ENCODE measurements at places on chromosomes 11 and 22.

GRCh38 chr11:32044158-32044863, 46.6 kb upstream of the RCN1 start:
- no peak for DNase-seq

GRCh38 chr11:67276781-67277230, 10.5 kb downstream of the GRK2 start:
- peak; percentile 97 for DNase-seq

- peak; percentile 10 for DNase-seq
These were observed 26.1 kb upstream of the BAIAP2L2 start for GRCh38 chr22:38136607-38137006.

- no peak for DNase-seq
These were observed 2.8 kb upstream of the FKBP2 start for GRCh38 chr11:64238076-64238475.

DNA sequence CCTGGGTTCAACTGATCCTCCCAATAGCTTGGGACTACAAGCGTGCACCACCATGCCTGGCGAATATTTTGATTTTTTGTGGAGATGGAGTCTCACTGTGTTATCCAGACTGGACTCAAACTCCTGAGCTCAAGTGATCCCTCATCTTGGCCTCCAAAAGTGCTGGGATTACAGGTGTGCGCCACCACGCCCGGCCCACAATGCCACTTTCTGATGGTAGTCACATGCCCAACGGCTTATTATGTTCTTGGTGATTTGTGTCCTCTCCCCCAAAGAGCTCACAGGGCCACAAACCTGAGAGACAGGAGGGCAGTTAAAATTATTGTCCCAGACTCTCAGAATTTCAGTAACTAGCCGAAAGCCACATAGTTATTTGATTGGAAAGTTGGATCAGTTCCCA, 9.6 kb downstream of the GRIK4 start:
- DNase-seq, result no peak

DNA sequence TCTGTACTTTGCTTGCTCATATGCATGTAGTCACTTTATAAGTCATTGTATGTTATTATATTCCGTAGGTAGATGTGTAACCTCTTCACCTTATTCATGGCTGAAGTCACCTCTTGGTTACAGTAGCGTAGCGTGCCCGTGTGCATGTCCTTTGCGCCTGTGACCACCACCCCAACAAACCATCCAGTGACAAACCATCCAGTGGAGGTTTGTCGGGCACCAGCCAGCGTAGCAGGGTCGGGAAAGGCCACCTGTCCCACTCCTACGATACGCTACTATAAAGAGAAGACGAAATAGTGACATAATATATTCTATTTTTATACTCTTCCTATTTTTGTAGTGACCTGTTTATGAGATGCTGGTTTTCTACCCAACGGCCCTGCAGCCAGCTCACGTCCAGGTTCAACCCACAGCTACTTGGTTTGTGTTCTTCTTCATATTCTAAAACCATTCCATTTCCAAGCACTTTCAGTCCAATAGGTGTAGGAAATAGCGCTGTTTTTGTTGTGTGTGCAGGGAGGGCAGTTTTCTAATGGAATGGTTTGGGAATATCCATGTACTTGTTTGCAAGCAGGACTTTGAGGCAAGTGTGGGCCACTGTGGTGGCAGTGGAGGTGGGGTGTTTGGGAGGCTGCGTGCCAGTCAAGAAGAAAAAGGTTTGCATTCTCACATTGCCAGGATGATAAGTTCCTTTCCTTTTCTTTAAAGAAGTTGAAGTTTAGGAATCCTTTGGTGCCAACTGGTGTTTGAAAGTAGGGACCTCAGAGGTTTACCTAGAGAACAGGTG, 11.1 kb downstream of the CCND1 start:
- DNase-seq, result no peak

DNA sequence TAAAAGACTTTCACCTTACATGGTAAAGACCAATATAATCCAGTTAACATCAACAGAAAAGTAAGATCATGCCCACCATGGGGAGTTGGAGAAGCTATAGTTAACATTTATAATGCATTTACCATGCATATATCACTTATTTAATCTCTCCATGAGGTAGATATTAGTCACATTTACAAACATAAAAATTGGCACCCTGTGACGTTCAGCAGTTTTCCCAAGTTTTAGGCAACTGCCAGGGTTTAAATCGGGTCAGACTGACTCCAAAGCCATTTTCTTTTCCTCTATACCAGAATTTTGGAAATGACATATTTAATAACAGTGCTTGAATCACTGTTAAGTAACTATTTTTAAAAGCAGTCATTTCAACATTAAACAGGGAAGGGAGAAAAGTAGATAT, 266.3 kb downstream of the DDX10 start:
- DNase-seq, result no peak

GRCh38 chr11:117716521-117717440, 80.2 kb downstream of the DSCAML1 start:
- DNase-seq, result no peak

DNA sequence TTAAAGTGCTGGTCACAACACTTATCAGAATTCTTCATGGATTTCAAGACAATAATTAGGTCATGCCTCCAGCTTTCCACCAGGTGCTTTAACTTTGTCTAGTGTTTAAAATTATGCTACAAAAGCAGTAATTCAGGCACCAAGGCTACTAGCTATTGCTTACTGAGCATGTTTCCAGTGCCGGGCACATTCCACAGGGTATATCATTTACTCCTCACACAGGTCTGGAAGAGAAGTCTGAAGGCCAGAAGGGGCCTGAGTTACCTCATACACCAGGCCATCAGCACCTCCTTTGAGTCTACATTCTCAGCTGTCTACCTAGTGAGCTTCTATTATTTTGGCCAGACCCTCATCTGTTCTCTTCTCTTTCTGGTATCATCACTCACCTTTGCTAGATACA, 41.7 kb upstream of the LMO2 start:
- no peak for DNase-seq

DNA sequence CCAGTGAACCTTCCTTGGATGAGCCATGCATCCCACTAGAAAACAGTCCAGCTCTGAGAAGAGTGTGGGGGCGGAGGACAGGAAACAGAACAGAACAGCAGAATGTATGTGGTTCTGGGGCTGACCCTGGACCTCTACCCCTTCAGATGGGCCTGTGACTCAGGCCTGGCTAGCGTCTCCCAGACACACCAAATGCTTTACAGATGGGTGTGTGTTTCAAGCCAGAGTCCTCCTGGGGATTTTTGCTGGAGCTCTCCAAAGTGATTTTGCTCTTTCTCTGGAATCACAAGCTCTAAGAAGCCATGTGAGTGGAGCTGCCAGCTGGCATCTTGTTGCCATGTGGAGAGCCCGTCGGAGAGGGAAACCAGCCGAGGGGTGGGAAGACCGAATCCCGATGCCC, 13.2 kb upstream of the C1QTNF4 start:
- no peak for DNase-seq

GRCh38 chr11:11898648-11899047, 56.9 kb downstream of the USP47 start:
- DNase-seq, result no peak

GRCh38 chr11:120303004-120303637, 22.0 kb upstream of the TLCD5 start:
- peak; percentile 60 for DNase-seq

DNA sequence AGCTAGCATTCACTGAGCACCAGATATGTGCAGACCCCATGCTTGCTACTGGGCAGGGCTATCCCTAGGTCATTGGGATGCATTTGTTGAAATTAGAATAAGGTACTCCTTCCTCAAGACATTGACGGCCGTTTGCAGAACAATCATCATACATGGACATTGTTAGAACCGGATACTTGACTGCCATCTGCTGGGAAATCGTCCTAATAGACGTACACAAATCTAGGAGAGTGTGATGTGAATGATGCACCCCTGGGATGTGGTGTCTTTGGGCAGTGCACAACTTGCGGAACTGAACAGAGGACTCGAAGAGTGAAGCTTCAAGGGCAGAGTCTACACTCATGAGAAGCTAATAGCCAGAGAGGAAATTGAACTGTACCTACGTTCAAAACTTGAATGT, 35.9 kb downstream of the MYO18B start:
- peak; percentile 52 for DNase-seq

DNA sequence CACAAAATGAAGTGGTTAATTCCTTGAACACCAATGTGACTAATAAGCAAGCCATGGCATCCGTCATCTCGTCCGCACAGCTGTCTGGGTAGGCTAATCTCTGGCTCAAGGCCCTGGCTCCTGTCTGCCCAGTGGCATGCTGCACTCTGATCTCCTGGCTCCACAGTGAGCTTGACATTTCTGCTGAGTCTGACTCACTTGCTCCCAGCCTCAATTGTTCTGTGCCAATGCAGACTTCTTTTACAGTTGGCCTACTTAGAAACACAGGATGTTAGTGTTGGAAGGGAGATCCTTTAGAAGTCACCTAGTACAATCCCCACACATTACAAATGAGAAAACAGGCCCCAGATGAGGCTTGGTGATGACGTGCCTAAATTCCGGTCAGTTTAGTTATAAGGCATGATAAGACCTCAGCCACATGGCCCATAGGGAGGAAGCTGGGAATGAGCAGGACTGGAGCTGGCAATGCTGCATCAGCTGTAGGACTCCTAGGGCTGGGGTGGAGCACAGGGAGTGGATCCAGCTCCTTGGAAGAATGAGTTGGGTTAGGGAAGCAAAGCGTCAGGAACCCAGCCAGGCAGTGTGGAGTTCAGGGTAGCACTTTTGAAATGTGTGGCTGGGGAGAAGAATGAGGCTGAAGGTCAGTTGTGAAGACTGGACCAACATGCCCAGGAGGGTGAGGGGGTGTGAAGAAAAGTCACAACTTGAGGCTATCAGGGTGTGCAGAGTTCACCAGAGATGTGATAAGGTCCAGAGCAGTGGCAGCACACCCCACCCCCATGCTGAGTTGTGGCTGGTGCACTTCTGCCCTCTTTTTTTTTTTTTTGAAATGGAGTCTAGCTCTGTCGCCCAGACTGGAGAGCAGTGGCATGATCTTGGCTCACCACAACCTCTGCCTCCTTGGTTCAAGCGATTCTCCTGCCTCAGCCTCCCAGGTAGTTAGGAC, 70.2 kb upstream of the EED start:
- no peak for DNase-seq

DNA sequence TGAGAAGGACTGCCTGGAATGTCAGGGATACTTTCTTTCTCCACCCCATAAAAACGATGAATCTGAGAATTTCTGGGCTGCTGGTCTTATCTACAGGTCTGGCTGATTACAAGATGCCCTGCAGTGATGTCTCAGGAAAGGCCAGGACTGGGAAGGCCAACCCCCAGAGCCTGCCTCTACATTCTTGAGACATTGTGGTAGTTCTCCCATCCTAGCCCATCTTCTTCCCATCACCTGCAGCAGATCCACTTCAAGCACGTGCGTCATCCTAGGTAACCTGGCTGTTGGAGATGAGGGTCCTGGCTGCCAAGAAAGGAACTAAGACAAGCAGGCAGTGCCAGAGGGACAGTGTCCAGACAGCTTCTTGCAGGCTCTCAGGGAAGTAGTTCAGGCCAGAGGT, 44.1 kb upstream of the E2F8 start:
- DNase-seq, result no peak

- DNase-seq, result no peak
These were observed 18.1 kb upstream of the LUZP2 start for GRCh38 chr11:24478718-24479117.

DNA sequence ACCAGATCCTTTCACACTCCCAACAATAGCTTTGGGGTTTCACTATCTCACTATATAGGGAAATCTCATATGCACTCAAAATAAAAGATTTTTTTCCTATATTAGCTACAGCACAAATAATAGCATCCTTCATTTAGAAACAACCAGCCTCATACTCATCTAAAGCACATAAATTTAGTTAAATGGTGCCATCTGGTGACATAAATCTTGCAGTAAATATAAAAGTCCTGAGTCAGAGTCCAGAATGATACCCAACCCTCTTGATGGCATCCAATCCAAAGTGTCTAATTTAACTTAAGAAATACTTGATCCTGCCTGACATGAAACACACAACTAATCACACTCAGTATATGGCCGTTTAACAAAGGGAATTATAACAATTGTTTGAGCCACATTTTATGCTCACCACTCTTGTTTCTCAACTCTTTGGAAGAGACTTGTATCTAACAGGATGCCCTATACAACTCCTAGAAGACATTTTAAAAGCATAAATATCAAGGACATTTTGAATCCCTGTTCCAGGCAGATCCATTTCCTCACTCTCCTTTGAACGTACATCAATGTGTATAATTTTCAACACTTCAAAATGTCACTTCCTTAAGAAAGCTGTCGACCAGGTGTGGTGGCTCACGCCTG, 36.2 kb downstream of the DLG2 start:
- DNase-seq, result peak; percentile 46

- DNase-seq, result no peak
These were observed 43.8 kb downstream of the BMAL1 start for GRCh38 chr11:13321431-13321830.

DNA sequence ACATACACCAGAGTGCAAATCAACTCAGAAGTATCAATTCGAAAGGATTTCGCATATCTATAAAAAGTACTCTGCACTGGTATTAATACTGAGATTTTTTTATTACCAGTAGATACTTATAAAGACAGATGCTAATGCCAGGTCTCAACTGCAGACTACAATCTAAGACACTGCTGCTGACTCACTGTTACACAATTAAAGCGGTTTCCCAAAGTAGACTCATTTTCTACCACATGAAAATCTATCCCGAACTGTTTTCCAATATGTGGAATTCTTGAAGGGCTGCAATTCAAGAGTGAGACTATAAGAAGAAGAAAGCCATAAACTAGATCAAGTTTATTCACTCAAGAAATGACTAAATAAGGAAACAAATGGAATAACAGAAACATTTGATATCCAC, 57.2 kb upstream of the ARHGAP32 start:
- peak; percentile 32 for DNase-seq

DNA sequence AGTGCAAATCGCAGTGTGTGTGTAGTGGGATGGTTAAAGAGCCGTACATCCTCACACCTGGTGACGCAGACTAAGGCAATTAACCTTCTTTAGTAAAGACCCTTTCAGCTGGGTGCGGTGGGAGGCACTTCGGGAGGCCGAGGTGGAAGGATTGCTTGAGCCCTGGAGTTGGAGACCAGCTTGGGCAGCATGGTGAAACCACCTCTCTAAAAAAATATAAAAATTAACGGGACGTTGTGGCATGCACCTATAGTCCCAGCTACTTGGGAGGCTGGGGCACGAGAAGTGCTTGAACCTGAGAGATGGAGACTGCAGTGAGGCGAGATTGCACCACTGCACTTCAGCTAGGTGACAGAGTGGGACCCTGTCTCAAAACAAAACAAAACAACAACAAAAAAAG, 31.5 kb downstream of the ZBTB16 start:
- no peak for DNase-seq

DNA sequence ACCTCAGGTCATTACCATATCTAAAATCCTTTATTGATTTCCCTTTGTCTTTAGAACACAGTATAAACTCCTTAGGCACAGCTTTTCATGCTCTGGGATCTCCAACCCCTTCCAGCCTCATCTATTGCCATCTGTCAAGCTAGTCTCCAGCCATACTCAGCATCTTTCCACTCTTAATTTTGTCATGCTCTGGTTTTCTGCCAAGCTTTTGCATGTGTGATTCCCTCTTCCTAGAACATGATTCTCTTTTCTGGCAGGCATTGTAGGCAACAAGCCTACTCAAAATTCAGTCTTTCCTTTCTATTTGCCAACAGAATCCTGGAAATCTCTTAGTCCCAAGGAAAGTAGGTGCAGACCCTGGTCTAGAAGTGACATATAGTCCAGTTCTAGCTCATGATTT, 35.5 kb upstream of the SLC6A5 start:
- no peak for DNase-seq

Measured in MV-4-11 (cell line).